ENCODE measurements at places on chromosomes 2 and 18.

GRCh38 chr2:160019374-160020090 lies 42.9 kb downstream of the PLA2R1 start:
- no peak for DNase-seq

DNA sequence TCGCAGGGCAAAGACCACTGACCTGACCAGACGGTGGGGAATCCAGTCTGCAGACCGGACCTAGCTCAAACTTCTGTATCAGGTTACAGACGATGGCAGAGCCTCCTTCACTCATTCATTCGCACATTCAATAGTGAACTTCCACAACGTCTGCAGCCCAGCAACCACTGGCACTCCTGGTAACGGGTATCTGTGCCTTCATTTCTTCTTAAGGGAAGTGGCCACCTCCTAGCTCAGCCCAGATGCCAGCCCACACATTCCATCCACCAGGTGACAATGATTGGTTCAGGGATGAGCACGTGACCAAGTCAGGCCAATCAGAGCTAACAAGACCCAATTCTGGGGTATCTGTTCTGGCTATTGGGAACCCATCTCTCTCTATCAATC lies 15.9 kb upstream of the ARMC9 start:
- DNase-seq, result no peak

GRCh38 chr2:206423147-206423546 lies 20.2 kb upstream of the ADAM23 start:
- no peak for DNase-seq

DNA sequence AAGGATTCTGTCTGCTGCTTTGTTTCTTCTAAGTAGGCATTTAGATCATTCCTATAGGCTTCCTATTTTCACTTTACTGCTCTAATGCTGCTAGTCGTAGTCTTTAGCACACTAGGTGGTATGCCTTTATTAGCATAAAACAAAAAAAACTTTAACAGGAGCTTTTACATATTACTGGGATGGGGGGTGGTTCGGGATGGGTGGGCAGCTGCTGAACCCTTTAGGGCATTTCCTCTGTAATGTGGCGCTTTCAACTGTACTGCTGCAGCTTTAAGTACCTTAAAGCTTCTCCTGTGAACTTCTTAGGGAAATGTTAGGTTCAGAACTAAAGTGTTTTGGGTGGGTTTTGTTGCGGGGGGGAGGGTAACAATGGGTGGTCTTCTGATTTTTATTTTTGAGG lies 41.3 kb downstream of the ACTR2 start:
- DNase-seq, result no peak

- no peak for DNase-seq
Observed at GRCh38 chr2:60544062-60544461, 9.4 kb downstream of the BCL11A start.

GRCh38 chr2:233853353-233853752 lies 982 bp downstream of the HJURP start:
- no peak for DNase-seq

GRCh38 chr18:6610466-6610865 lies 119.0 kb upstream of the ARHGAP28 start:
- no peak for DNase-seq

GRCh38 chr2:75808793-75809535 lies 98.2 kb upstream of the GCFC2 start:
- no peak for DNase-seq

- no peak for DNase-seq
Observed at GRCh38 chr2:7887441-7887840, 794.4 kb upstream of the ID2 start.

GRCh38 chr2:49042488-49042887 lies 111.8 kb downstream of the FSHR start:
- DNase-seq, result no peak

DNA sequence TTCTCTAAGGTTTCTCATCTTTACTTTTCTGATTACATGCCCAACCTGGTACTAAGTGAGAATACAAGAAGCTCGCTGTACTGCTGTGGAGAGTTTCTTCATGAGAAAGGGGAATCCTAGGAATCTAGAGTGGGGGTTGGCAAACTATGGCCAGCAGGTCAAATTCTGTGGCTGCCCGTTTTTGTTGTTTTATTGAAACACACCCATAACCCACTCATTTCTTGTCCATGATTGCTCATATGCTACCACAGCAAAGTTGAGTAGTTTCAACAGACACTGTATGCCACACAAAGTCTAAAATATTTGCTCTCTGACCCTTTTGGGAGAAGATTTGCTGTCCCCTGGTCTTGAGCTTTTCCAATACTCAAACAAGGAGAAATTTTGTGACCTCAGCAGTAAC lies 58.8 kb downstream of the C2orf74 start:
- no peak for DNase-seq

DNA sequence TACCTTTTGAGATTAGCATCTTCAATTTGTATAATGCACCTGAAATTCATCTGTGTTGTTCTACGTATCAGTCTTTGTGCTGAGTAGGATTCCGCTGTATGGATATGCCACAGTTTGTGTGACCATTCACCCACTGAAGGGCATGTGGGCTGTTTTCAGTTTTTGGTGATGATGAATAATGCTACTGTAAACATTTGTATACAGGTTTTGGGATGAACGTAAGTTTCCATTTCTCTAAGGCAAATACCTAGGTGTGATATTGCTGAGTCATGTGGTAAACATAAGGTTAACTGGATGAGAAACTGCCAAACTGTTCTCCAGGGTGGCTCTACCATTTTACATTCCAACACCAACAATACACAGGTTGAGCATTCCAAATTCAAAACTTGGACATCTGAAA lies 35.1 kb downstream of the CABYR start:
- DNase-seq, result peak; percentile 79

DNA sequence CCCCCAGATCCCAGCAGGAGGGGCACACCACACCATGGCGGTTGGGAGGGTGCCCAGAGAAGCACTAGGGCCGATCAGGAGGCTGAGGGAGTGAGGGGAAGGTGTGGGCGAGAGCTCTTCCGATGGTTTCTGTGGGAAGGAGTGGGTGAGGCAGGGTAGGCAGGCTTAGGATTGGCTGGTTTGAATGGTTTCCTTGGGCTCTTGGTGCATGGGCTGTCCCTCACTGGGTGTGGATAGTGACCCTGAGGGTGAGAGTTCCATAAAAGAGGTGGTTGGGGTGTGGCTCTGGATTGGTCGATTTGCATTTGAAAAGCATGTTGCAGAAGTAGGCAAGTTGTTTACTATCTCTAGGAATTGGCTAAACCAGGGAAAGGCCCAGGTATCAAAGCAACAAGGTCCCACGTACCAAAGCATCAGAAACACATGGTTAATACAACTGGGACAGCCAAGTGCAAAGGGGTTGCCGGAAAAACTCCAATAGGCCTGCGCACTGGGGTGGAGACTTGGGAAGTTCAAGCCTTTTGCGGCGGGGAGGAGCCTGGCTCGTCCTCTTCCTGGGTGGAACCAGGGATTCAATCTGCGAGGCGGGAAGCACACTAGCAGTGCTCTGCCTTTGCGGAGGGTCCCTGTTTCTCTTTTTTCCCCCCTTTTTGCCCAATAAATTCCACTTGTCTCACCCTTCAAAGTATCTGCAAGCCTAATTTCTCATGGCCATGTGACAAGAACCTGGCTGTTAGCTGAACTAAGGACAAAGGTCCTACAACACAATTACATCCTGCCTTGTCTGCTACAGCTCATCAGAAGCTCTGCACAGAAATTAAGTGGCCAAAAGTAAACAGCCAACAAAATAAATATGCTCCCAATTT lies 43.2 kb downstream of the IL1R2 start:
- DNase-seq, result no peak

DNA sequence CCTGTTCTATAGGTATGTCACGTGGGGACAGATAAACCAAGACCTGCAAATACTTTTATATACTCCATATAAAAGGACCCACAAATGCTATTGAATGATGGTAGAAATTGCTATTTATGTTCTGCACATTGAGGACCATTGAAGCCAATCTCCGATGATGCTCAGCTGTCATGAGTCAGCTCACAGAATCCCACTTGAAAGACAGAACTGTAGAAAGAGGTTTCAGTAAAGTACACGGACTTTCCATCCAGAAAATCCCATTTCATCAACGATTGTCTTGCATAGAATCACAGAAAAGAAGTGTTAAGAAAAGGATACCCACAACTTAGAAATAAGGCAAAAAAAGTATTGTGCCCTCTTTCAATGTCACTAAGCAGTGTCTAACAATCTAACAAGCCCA lies 169.0 kb upstream of the COPS8 start:
- no peak for DNase-seq

DNA sequence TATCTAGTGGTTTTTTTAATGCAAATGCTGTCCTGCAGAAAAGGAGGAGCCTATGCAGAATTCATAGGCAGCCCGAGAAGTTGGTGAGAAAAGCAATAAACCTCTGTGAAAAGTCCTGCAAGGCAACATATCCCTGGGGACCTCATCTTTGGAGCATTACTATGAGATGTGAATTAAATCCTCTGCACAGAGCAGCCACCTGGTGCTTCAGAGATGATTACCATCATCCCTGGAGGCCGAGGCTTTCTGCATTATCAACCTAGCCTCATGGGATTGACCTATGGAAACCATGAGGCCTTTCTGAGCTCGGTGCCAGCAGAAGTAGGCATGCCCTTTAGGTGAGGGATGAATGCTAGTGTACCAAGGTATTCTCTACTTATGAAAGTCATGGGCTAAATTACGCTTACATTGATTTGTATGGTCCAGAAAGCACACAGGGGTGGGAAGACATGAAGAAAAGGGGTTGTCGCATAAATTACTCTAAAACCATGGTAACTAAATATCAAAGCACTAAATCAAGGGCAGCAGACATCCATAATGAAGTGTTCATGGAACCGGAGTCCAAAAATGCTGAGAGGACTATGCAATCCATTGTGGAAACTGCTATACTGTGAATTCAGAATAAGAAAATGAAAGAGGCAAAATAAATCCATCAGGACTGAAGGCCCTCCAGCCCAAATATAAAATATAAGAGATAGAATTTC lies 623.5 kb upstream of the DDX18 start:
- no peak for DNase-seq

- DNase-seq, result no peak
Observed at GRCh38 chr2:128039535-128039934, 11.7 kb upstream of the SAP130 start.
